Renal pelvis (tissue), 12 donors: ENCODE measurements at places on chromosomes 12 and 14. TPM values are rescaled to one million over a fixed set of nuclear protein-coding genes. Genes with fewer than 3 reads are reported as not detected.

Gene CGRRF1
- polyA plus RNA-seq, result 24.9 TPM

Gene MGP
- 27.4 TPM for polyA plus RNA-seq

Gene FAM181A
- polyA plus RNA-seq, result not detected

Gene FBXO21
- 57.4 TPM for polyA plus RNA-seq

Gene MYH6
- polyA plus RNA-seq, result 0.07 TPM

Gene C12orf75
- 94.3 TPM for polyA plus RNA-seq

Gene KRT6B
- not detected for polyA plus RNA-seq

Gene AKAP3
- 4.7 TPM for polyA plus RNA-seq

Gene CDKN3
- 25.6 TPM for polyA plus RNA-seq

Gene PZP
- 0.53 TPM for polyA plus RNA-seq

Gene LRRIQ1
- polyA plus RNA-seq, result 30.3 TPM

Gene RNASE13
- 0.81 TPM for polyA plus RNA-seq

Gene IL25
- not detected for polyA plus RNA-seq

Gene KRT73
- polyA plus RNA-seq, result not detected

Gene C3AR1
- 3.5 TPM for polyA plus RNA-seq

Gene OTX2
- not detected for polyA plus RNA-seq

Gene LLPH
- 29.5 TPM for polyA plus RNA-seq

Gene DDX55
- polyA plus RNA-seq, result 39.4 TPM

Gene CD163
- 8.4 TPM for polyA plus RNA-seq

Gene ASCL1
- 0.31 TPM for polyA plus RNA-seq

Gene PLEKHD1
- 3.8 TPM for polyA plus RNA-seq

Gene C12orf54
- polyA plus RNA-seq, result 0.61 TPM

Gene MANSC1
- 31.2 TPM for polyA plus RNA-seq

Gene TMEM30B
- polyA plus RNA-seq, result 11.0 TPM

Gene SNX6
- polyA plus RNA-seq, result 98.2 TPM

Gene ALX1
- 32.2 TPM for polyA plus RNA-seq

Gene CDK17
- polyA plus RNA-seq, result 36.9 TPM

Gene RIMBP2
- polyA plus RNA-seq, result 23.9 TPM

Gene SERPINA5
- 12.8 TPM for polyA plus RNA-seq

Gene PLXNC1
- 7.1 TPM for polyA plus RNA-seq

Gene COCH
- 4.5 TPM for polyA plus RNA-seq

Gene TDRD9
- 6.1 TPM for polyA plus RNA-seq

Gene LBHD2
- not detected for polyA plus RNA-seq

Gene TCL1A
- polyA plus RNA-seq, result 1.8 TPM

Gene CLEC6A
- polyA plus RNA-seq, result 0.10 TPM

Gene PSMD9
- 60.2 TPM for polyA plus RNA-seq

Gene ACOT4
- 3.5 TPM for polyA plus RNA-seq

Gene ADAM21
- 0.27 TPM for polyA plus RNA-seq

Gene FOXN4
- 2.3 TPM for polyA plus RNA-seq

Gene BCL2L14
- polyA plus RNA-seq, result 0.60 TPM

Gene MIP
- 0.21 TPM for polyA plus RNA-seq

Gene PLEKHH1
- polyA plus RNA-seq, result 77.5 TPM

Gene TAS2R7
- polyA plus RNA-seq, result not detected

Gene RNASE3
- 0.52 TPM for polyA plus RNA-seq

Gene FAM90A1
- 2.7 TPM for polyA plus RNA-seq
